Lower lobe of right lung (tissue), 2 donors: ENCODE measurements at places on chromosomes 4 and X. TPM values are rescaled to one million over a fixed set of nuclear protein-coding genes. Genes with fewer than 3 reads are reported as not detected.

DNA sequence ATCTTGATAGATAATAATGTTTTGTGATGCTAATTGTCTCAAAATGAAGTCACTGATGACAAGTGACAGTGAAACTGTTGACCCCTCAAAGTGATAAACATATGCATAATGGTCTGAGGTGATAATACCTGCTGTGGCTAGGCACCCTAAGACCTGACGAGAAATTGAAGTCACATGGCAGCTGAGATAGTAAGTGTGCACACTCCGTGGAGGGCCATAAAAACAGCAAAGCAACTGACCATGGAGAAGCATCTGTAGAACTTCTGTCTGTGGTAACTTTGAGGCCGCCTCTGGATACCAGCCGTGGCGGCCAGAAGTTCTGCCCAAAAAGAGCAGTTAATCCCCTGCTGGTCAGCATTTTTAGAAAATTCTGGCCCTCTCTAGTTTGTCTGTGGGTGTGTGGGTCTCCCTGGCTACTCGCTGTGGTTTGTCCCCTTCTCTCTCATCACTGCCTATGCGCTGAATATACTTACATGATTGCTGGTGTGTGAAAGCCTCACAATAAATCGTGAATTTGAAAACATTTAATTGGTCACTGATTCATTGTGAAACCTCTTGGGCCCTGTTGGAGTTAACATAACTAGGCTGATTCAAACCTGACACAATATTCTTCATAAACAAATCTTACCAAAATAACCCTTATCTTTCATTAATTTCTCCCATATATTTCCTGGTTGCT lies 50.6 kb downstream of the CCDC149 start:
- no peak for DNase-seq

DNA sequence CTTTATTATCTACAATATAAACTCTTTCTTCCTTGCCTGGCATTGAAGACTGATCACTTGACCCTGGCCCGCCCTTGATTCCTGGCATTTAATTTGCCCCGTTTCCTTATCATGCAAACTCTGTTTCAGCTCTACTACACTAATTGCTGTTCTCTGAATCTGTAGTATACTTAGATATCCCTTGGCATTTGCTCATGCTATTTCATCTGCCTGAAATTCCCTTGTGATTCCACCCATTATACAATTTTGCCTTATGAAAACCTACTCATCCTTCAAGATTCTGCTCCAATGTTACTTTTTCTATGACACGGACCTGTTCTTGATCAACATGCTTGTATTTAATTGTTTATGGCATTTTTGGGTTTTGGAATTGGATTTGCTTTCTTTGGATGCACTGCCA lies 459.9 kb upstream of the AMOT start:
- DNase-seq: no peak

Gene SOD3
- 111 TPM for total RNA-seq

DNA sequence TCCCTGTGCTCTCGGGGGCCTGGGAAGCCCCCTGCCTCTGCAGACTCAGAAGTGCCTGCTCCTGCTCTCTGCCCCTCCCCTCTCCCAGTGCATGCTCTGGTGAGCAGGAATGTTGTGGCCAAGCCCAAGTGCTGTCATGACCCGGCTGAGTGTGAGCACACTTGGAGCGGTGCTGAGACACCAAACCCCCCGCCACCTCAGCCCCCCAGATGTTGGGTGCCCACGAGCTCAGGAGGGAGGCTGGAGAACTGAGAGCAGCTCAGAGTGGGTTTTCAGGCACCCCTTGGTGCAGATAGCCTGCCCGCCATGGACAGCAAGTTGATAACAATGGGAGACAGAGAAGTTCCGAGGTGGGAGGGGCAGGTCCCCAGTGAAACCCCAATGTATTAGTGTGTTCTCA lies 477.4 kb downstream of the ACTRT1 start:
- peak; percentile 13 for DNase-seq

- DNase-seq: no peak
Measured at GRCh38 chr4:8872402-8873291, 1.0 kb upstream of the HMX1 start.

Gene INPP4B
- total RNA-seq: 12.1 TPM

DNA sequence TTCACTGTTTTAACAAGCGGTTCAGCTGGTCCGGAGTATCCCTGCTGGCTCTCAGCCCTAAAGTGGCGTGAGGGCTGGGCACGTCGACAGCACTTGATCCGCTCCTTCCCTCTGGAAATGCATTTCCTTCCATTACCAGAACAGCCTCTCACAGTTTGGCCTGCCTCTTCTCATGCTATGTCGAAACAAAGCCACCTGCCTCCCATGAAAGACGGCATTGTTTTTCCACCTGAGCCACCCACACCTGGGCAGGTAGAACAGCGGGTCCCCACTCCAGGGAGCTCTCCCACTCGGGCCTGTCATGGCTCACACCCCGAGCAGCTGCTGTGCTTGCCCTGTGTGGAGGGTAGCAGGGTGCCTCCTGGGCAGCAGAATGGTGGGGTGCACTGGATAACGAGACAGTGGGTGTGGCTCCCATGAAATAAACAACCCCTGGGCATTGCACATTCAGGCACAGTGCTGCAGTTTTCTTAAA lies 86.2 kb downstream of the FHDC1 start:
- peak; percentile 78 for DNase-seq

GRCh38 chrX:39875834-39876628 lies 221.7 kb downstream of the BCOR start:
- DNase-seq: no peak
